Endodermal cell (in vitro differentiated cells): ENCODE measurements at places on chromosomes 7 and 10. TPM values are rescaled to one million over a fixed set of nuclear protein-coding genes. Genes with fewer than 3 reads are reported as not detected.

DNA sequence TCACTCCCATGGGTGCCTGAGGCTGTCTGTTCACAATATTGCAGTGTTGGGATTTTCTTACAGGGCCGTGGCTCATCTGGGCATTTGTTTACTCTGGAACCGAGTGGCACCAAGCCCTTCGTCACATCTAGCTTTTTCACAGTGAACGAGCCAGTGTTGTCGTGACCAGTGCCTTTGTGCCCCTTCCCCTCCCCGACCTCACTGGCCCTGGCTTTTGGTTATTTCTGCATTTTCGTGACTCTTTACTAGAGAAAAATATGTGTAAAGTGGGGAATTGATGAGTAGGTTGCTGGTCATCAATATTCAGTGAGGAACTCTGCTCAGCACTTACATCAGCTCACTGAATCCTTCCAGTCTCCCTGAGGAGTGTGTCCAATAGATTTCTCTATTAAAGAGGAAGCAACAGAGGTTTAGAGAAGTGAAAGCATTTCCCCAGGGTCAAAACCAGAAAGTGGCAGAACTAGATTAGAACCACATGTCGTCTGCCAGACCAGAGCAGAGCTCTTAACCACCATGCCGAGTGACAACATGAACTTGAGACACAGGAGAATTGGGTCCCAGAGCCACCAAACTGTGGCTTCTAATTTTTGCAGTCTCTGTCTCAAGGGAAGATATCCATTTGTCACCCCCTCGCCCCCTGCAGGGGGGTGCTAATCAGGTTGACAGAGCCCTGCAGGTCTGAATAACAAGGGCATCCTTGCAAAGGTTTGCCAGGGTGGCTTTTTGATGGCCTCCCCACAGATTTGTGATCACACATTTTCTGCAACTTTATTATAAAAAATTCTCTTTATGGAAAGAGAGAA, 125.3 kb downstream of the CHN2 start:
- peak; percentile 74 for DNase-seq

DNA sequence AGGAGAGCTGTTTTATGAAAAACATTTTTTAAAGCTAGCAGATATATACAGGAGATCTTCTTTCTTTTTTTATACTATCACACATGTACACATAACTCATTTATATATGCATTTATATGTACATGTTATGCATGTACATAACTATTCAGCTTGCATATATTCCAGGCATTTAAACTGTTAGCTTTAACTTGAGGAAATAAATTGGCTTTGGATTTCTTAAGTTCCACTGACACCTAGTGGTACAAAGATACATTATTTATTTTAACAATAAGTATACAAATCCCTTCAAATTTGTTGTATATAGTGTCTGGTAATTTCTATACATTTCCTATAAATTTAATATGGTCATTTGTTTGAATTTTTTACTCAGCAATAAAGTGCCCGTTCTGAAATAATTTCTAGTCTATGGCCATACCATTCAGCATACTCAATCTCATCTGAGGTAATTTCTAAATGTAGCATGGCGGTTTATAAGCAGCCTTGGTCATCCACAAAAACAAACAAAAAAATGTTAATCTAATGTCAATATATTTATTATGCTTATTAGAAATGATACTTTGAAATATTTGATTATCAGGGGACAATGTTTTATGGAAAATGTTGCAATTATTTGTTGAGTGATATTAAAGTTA, 11.6 kb downstream of the ZDHHC6 start:
- DNase-seq, result no peak

Gene CALHM3
- total RNA-seq, result 0.21 TPM in 1 of 3 replicates, not detected in the others

DNA sequence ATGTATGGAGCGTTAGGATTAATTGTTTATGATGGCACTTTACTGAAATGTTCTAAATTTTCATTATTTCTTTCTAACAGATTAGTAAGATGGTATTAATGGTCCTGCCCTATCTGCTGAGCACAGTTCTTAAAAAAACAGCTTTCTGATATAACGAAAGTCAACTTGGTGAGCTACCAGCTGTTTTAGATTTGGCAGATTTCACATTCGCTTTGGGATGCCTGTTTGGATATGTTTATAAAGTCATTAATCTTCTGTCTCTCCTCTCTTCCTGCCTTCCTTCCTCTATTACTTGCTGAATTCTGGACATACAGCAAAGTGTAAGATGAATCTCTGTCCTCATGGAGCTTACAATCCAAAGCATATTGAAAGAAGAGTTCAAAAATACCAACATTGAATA, 396.8 kb upstream of the LRGUK start:
- no peak for DNase-seq

- DNase-seq, result peak; percentile 66
Measured at GRCh38 chr7:1229956-1230355, 2.7 kb upstream of the UNCX start.

Gene RBP4
- 0.86 and 0.99 TPM in 2 replicates for total RNA-seq

Gene WNT16
- total RNA-seq, result 0.65 to 0.93 TPM in 2 of 3 replicates, not detected in the other

GRCh38 chr7:24877790-24878311, 102.1 kb downstream of the OSBPL3 start:
- DNase-seq, result no peak
